ENCODE measurements at places on chromosomes 3 and 15.

- DNase-seq = no peak
Observed at GRCh38 chr3:108345492-108346205, 49.3 kb downstream of the HHLA2 start.

GRCh38 chr3:134937256-134938028 is 142.4 kb downstream of the EPHB1 start:
- DNase-seq = peak; percentile 64

- DNase-seq = no peak
Observed at GRCh38 chr3:37559461-37559860, 302.2 kb upstream of the CTDSPL start.

GRCh38 chr3:136535906-136536305 is 216.3 kb downstream of the STAG1 start:
- no peak for DNase-seq

DNA sequence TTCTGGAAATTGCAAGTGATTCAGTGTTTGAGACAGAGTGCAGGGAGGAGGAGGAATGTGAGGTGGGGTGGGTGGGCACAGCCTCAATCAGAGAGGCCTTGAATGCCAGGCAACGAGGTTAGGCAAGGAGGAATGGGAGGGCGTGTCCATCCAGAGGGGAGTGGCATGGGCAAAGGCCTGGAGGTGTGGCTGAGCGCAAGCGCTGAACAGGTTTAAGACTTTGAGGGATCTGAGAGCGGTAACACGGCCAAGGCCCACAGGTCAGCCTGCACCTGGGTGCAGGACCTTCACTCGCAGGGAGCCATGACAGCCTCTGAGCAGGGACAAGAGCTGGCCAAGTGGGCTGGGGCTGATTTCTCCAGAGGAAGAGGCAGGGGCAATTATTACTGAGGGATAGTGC is 125.9 kb downstream of the TPRA1 start:
- DNase-seq = no peak

- no peak for DNase-seq
Observed at GRCh38 chr3:10939556-10939955, 53.0 kb upstream of the SLC6A1 start.

GRCh38 chr15:75348034-75348561 is 1.3 kb downstream of the NEIL1 start:
- peak; percentile 56 for DNase-seq

DNA sequence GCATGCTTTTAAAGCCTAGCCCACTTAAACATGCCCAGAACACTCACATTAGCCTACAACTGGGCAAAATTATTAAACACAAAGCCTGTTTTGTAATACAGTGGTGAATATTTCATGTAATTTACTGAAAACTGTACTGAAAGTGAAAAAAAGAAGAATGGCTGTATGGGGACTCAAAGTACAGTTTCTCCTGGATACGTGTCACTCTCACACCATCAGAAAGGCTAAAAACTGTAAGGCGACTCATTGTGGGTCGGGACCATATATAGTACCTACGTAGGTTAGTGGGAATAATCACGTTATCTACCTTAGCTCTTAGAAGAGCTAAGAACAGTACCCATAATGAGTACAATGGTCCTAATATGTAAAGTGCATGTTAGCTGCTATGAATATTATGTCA is 80.2 kb upstream of the SPATA12 start:
- DNase-seq = no peak

- DNase-seq = no peak
Observed at GRCh38 chr3:142031575-142031974, 117.8 kb downstream of the TFDP2 start.

GRCh38 chr3:183437061-183437460 is 8.6 kb upstream of the MCF2L2 start:
- DNase-seq = no peak
